Left ventricle myocardium inferior (tissue), 1 donor: ENCODE measurements at places on chromosomes 16 and 17.

DNA sequence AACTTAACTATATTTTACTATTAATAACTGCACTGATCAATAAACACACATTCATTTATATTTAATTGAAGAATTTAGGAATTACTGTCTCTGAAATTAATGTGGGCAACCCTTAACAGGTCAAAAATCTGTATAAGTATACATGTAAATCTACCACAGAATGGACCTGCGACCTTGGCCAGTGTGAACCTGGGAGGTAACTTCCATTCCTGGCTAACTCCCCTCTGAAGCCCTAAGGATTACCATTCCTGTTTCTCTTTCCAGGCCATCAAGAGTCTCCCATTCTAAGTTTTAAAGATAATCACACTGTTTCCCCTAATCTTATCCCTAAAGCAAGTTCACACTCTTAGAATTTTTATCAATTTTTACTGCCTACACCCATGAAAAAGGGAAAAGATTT lies 58.1 kb downstream of the SMURF2 start:
- no peak overlapping the region for H3K4me3 ChIP-seq
- H3K27me3 ChIP-seq, result no peaks in the 10 kb centered on the region
- no peaks in the 10 kb centered on the region for H3K36me3 ChIP-seq
- no peak overlapping the region for H3K27ac ChIP-seq
- peaks cover 22% of the 10 kb centered on the region for H3K4me1 ChIP-seq
- no peak for DNase-seq

GRCh38 chr16:79662669-79663313 lies 62.3 kb upstream of the MAF start:
- H3K27me3 ChIP-seq, result no peaks in the 10 kb centered on the region
- H3K27ac ChIP-seq, result no peak overlapping the region
- H3K4me3 ChIP-seq, result no peak overlapping the region
- peaks cover 4% of the 10 kb centered on the region for H3K4me1 ChIP-seq
- no peaks in the 10 kb centered on the region for H3K36me3 ChIP-seq
- DNase-seq, result no peak

- peaks cover 33% of the 10 kb centered on the region for H3K27me3 ChIP-seq
- no peaks in the 10 kb centered on the region for H3K36me3 ChIP-seq
- H3K4me1 ChIP-seq, result peaks cover 14% of the 10 kb centered on the region
- H3K27ac ChIP-seq, result no peak overlapping the region
- no peak for DNase-seq
These were observed 3.4 kb downstream of the CHST6 start for GRCh38 chr16:75491876-75492275.

- no peak overlapping the region for H3K4me3 ChIP-seq
- no peaks in the 10 kb centered on the region for H3K36me3 ChIP-seq
- no peaks in the 10 kb centered on the region for H3K27me3 ChIP-seq
- H3K27ac ChIP-seq, result no peak overlapping the region
- no peak for DNase-seq
These were observed 34.4 kb upstream of the ZCCHC14 start for GRCh38 chr16:87527055-87527724.

- peaks cover 15% of the 10 kb centered on the region for H3K4me1 ChIP-seq
- H3K4me3 ChIP-seq, result no peak overlapping the region
- DNase-seq, result no peak
- no peaks in the 10 kb centered on the region for H3K27me3 ChIP-seq
These were observed 86.4 kb downstream of the SOCS1 start for GRCh38 chr16:11169641-11170040.

DNA sequence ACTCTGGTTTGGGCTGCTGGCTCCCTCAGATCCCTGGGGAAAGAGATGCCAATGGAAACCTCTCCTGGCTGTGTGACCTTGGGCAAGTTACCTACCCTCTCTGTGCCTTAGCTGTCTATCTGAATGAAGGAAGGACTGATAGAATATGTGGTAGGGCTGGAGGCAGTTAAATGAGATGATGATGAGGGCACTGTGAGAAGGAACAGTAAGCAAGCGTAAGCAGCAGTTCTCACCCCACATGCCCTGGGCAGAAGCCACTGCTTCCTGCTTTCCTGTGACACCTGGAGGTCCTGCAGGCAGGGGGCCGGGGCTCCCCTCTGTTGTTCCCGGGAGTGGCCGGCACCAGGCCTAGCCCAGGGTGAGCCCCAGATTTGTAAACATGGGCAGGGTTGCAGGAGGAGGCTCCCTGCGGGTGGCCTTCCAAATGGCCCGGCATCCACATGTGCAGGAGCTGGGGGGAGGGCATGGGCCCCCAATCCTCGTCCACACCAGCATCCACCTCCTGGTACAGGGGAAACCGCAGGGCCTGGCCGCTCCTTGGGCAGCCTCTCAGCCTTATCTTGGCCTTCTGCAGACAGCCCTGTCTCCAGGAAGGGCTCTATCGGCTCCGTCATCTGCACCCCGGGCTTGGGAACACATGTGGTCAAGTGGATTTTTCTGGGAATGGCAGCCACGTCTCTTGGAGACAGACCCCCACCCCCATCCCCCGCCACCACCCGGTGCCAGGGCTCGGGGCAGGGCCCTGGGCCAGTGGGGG lies 235.6 kb upstream of the GSE1 start:
- no peak overlapping the region for H3K27ac ChIP-seq
- H3K4me1 ChIP-seq, result peaks cover 60% of the 10 kb centered on the region
- no peaks in the 10 kb centered on the region for H3K27me3 ChIP-seq
- DNase-seq, result no peak
